ENCODE measurements at places on chromosomes 11 and 22.

GRCh38 chr11:7473717-7474116, 11.6 kb upstream of the OLFML1 start:
- DNase-seq, result peak; percentile 76

DNA sequence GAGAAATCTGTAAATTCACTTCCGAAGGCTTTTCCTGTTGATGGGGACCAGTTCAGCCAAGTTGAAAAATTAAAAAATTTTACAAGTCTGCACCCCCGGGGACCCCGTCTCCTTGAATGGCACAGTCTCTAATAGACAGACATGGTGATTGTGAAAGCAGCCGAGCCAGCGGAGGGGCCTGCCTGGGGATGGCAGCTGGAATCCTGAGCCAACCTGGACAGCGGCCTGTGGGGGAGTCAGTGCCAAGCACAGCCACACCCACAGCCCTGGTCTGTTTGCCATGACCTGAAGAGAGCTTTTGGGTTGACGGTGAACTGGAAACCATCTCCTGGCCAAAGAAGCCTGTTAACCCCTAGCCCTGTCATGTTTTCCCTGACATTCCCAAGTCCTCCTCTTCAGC, 64.7 kb downstream of the PARVG start:
- no peak for DNase-seq

- no peak for DNase-seq
Measured at GRCh38 chr22:27475548-27475897, 326.0 kb downstream of the MN1 start.

DNA sequence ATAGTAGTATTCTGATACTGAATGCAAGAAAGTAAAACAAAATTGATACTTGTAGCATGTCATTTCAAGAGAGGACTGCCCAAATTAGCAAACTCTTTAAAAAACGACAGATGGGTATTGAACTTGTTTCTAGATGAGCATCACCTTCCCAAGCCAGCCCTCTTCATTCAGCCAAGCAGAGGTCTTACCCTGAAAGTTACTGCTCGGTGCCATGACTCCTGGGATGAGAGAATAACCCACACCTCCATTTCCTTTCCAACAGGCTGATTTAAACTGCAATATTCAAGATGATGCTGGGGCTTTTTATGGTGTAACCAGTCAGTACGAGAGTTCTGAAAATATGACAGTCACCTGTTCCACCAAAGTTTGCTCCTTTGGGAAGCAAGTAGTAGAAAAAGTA, 84.5 kb upstream of the RASSF10 start:
- no peak for DNase-seq

- DNase-seq, result no peak
Measured at GRCh38 chr11:123307276-123307675, 112.2 kb upstream of the CLMP start.

DNA sequence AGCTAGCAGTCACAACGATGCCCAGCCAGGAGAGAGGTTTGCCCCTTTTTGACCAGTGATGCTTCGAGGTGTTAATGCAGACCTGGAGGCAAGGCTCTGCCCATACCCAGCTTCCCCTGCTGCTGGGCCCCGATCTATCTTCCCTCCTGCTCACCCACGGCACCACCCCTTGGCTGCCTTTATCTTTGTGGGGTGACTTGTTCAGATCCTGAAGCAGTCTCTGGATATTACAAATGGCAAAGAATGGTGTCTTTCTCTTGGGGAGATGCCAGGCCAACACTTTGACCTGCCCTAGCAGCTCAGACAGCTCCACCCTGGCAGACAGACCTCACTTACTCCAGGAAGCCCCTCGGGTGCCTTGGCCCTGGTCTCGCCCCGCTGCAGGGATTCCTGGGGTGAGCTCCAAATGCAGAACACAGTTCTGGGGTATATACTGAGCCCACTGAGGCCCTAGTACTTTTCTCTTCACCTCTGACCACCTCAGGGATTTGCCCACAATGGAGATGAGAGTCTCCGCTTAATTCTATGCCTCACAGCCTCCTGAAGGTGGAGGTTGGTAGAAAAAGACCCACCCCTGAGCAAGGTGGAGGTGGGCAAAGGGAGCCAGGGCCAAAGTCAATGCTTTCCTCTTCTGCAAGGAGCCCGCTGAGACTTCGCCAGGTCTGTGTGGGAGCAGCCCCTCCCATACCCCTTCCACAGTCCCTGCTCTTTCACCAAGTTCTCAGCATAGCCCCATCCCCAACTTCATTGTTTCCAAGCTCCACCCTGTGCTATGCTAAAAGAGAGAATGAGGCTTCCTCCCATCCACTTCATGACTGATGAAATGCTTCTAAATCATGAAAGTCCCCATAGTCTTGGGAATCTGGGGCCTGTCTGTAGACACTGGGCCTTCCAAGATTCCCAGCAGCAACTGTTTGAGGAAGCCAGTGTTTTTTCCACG, 11.1 kb upstream of the ST3GAL4 start:
- no peak for DNase-seq

- no peak for DNase-seq
Measured at GRCh38 chr11:69449320-69450063, 32.0 kb upstream of the LINC01488 start.

GRCh38 chr22:44192098-44192815, 11.5 kb downstream of the PARVG start:
- DNase-seq, result peak; percentile 50

DNA sequence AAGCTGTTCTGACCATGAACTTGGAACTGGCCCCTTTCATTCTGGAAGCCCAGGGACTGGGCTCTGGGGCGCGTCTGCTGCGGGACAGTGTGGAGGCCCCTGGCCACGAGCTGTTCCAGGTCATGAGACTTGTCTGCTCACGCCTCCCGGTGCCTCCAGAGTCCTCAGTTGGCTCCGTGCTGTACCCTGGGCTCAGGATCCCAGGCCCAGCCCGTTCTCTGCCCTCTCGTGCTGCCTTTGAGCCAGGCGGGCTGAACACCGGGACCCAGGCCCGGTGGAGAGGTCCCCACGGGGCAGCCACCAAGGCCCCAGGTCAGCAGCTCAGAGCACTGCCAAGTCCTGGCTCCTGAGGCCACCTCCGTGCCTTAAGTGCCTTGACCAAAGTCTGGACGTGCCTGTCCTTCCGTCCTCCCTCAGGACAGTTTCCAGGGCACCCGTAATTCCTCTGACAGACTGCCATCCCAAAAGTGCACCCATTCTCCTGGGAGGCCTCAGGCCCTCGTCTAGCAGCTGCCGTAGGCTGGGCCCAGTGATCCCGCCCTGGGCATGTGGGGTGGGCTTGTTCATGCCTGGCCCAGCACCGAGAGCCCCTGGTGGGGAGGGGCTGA, 36.3 kb upstream of the PPARA start:
- no peak for DNase-seq

DNA sequence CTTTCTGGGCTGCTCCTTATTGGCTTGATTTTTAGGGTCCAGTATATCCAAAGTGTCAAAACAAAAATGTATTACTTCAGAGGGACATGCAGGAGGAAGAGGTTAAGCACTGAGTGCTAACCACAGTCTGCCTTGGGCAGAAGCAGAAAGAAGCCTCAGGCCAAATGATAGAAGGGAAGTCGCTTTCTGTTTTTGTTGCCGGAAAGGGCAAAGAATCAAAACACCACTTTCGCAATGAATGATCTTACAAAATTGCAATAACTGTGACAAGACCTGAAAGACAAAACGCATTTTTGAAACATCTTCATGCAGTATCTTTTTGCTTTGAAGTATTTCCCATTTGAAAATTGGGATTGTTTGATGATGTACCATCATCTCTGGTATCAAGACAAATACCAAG, 70.1 kb upstream of the PICALM start:
- peak; percentile 18 for DNase-seq

All from B cell (primary cell).